ENCODE measurements at places on chromosomes 1 and 21.

DNA sequence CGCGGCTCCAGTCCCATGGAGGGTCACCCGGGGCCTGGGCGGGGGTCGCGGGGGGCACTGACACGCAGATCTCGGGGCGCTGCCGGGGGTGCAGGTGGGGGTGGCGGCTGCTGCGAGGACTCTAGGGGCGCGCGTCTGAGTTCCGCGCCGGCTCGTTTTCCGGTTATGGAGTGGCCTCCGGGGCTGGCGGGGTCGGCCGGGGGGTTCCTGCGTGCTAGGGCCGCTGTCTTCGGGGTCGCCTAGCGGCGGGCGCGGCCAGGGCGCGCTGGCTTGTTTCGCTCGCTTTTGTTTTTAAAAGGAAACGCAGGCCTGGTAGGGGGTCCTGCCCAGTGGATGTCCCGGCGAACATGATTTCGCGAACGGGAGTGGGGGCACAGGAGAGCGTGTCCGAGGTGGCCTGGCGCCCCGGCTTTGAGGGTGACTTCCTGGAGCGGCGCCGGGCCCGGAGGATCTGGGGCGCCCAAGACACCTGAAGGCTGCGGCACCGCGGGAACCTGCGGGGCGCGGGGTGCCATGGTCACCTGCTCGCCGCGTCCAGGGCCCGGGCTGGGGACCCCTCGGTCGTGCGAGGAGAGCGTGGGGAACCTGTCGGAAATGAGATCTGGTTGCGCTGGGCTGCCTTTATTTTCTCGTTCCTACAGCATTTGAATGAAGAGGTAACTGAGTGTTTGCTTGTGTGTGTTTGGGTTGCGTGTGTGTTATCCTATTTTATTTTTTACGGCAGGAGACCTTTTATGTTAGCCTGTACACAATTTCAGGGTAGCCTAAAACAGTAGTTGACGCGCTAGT is 618 bp downstream of the ETS2 start:
- DNase-seq = peak; percentile 45

- no peak for DNase-seq
Measured at GRCh38 chr1:55696181-55696754, 481.1 kb upstream of the USP24 start.

DNA sequence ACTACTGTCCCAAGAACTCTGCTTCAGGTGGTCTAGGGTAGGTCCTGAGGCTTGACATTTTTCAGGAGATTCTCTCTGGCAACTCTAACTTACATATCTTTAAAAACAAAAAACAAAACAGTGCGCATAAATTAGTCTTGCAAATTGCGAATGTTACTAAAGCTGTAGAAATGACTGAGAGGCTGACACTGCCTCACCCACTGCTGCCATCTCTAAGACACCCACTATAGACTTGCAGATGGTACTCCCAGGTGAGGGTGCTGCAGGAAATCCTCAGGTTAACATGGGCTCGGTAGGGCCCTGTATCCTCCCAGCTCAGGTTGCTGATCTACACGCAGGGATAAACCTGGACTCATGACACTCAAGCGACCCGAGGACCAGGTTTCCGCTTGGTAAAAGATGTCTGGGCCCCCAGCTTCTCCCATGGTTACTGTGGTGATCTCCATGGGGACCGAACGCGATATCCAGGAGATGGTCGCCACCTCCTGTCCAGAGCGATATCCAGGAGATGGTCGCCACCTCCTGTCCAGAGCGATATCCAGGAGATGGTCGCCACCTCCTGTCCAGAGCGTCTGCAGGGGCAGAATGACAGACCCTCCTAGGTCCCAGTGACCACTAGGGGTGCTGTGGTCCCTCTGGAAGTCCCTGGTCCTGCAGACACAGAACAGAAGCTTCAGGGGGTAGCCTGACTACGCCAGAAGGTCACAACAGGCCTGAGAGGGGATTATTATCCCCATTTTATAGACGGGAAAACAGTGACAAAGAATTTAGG is 16.2 kb upstream of the LY9 start:
- DNase-seq = peak; percentile 1

GRCh38 chr21:42698733-42699132 is 45.3 kb downstream of the PDE9A start:
- DNase-seq = no peak

GRCh38 chr1:40257313-40257687 is 736 bp upstream of the ZMPSTE24 start:
- DNase-seq = no peak

DNA sequence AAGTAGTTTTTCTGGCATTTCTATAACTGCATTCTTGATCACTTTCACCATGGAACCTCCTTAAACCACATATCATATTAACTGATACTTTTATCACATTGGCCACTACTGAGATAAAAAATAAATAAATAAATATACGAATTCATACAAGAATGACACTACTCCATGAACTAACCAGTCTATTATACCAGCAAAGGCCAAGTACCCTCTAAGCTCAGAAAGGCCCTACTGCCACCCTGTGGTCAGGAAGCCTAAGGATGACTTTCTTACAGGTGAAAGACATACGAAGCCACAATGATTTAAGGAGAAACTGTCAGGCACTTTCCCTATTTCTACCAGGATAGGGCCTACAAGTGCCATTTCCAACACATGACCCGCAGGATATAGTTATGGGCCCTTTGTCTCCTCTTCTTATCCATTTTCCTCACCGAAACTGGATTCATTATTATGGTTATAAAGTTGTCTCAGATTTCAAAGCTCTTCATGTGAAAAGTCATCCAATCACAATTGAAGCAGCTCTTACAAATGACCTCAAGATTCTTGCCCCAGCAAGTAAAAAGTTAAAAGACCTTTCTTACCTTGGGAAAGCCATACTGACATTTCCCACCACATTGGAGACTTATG is 23.9 kb downstream of the DNAJC8 start:
- DNase-seq = peak; percentile 48

- DNase-seq = peak; percentile 18
Measured at GRCh38 chr1:181658581-181658980, 175.3 kb downstream of the CACNA1E start.

- DNase-seq = peak; percentile 86
Measured at GRCh38 chr1:61042466-61043009, 39.8 kb upstream of the NFIA start.

GRCh38 chr1:44566281-44567046 is 107.8 kb downstream of the TMEM53 start:
- peak; percentile 49 for DNase-seq

GRCh38 chr1:92862605-92863004 is 30.8 kb downstream of the RPL5 start:
- no peak for DNase-seq

GRCh38 chr1:173117761-173118160 is 67.0 kb upstream of the TNFSF18 start:
- DNase-seq = no peak

GRCh38 chr1:210259561-210259960 is 27.0 kb downstream of the SERTAD4 start:
- no peak for DNase-seq

Measured in NCI-H524 (cell line).